Left ventricle myocardium superior (tissue), 1 donor: ENCODE measurements at places on chromosomes 2 and 18. TPM values are rescaled to one million over a fixed set of nuclear protein-coding genes. Genes with fewer than 3 reads are reported as not detected.

The EFHD1 gene
- 21.7 TPM for total RNA-seq

The TTLL4 gene
- total RNA-seq = 4.6 TPM

The MPV17 gene
- 47.2 TPM for total RNA-seq

The RNF144A gene
- total RNA-seq = 15.6 TPM

The TMEM17 gene
- 1.4 TPM for total RNA-seq

The DUSP11 gene
- 12.9 TPM for total RNA-seq

The TEKT4 gene
- total RNA-seq = not detected

The C2orf66 gene
- not detected for total RNA-seq

The IL36B gene
- total RNA-seq = not detected

The SLC16A14 gene
- 4.0 TPM for total RNA-seq

The MYCN gene
- total RNA-seq = 0.45 TPM

The CYBRD1 gene
- total RNA-seq = 55.0 TPM

The ADAM23 gene
- total RNA-seq = 68.8 TPM

The ACTR3 gene
- 117 TPM for total RNA-seq

The SEPTIN10 gene
- total RNA-seq = 46.8 TPM

The MARCHF4 gene
- not detected for total RNA-seq

The PRSS56 gene
- 0.15 TPM for total RNA-seq

The TANC1 gene
- total RNA-seq = 62.7 TPM

The ZNF142 gene
- total RNA-seq = 21.4 TPM

The CTNNA2 gene
- not detected for total RNA-seq

The POTEF gene
- not detected for total RNA-seq

The SERPINB12 gene
- total RNA-seq = not detected

The TXNDC9 gene
- total RNA-seq = 20.8 TPM

The VWA3B gene
- total RNA-seq = not detected

The POTEC gene
- not detected for total RNA-seq

The LAMA1 gene
- 0.17 TPM for total RNA-seq

The PDCD1 gene
- 1.4 TPM for total RNA-seq

The KDM3A gene
- total RNA-seq = 35.6 TPM
